Activated CD4-positive, alpha-beta memory T cell treated with anti-CD3 and anti-CD28 coated beads, Interleukin-2, amount 10 ng/mL, durations not matched to agents 7 days and 5 days (primary cell): ENCODE measurements at places on chromosomes 6 and 20. TPM values are rescaled to one million over a fixed set of nuclear protein-coding genes. Genes with fewer than 3 reads are reported as not detected.
A peak's percentile ranks its signal among the peaks of the same experiment; 100 is the strongest.

The ZGPAT gene
- 42.8 TPM for total RNA-seq

The FAM184A gene
- total RNA-seq, result 5.9 TPM

The SNAP91 gene
- not detected for total RNA-seq

The DAAM2 gene
- not detected for total RNA-seq

The RBM24 gene
- not detected for total RNA-seq

DNA sequence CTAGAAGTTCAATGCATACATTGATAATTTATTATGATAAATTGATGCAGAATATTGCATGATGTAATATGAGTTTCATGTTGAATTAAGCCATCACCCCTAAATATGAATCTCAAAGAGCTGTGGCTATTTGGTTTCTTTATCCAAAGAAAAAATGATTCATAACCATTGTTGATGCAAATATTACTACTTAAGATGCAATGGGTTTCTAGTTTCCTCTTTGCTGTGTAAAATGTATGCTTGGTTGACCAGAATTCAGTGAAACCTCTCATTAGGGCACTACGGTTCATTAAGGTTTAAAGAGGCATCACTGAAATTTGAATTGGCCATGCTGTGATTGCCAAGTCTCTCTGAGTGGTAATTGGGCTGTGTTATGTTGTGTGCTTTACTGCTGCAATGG, 492.5 kb upstream of the FLRT3 start:
- DNase-seq, result no peak

DNA sequence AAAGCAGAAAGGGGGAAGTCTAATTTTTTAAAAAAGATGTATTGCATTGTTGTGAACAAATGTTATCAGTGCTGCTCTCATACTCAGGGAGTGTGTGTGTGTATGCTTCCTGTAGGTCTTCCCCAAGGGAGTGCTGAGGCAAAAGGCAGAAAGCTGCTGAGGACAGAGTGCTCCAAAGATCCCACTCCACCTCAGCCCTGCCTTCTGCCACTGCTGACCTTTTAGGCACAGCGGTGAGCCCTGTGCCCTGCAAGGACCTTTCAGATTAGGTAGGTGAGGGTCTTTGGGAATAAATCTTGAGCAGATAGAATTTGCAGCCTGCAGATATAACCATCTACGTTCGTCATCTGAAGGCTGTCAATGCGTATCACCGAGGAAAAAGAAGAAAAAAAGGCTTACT, 756.4 kb upstream of the MMS22L start:
- no peak for DNase-seq

GRCh38 chr6:6622501-6622900, 34.0 kb downstream of the LY86 start:
- DNase-seq, result no peak

- DNase-seq, result no peak
Observed at GRCh38 chr6:24492475-24492874, 2.3 kb upstream of the ALDH5A1 start.

- DNase-seq, result no peak
Observed at GRCh38 chr6:84362193-84362821, 134.9 kb upstream of the CEP162 start.

DNA sequence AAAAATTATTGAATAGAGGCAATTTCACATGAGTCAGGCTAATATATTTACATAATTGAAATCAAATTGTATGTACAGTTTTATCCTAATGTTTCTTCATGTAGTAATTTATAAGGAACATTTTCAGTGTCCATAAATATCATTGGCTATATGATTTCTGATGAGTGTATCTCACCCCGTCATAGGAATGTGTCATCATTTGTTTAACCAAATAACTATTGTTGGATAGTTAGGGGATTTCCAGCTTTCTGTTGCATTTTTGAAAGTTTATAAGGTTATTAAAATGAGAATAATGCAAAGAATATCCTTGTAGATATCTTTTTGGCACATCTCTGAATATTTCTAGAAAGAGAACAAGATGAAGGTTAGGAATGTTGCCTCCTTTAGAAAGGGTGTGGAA, 39.0 kb downstream of the SYTL3 start:
- no peak for DNase-seq

DNA sequence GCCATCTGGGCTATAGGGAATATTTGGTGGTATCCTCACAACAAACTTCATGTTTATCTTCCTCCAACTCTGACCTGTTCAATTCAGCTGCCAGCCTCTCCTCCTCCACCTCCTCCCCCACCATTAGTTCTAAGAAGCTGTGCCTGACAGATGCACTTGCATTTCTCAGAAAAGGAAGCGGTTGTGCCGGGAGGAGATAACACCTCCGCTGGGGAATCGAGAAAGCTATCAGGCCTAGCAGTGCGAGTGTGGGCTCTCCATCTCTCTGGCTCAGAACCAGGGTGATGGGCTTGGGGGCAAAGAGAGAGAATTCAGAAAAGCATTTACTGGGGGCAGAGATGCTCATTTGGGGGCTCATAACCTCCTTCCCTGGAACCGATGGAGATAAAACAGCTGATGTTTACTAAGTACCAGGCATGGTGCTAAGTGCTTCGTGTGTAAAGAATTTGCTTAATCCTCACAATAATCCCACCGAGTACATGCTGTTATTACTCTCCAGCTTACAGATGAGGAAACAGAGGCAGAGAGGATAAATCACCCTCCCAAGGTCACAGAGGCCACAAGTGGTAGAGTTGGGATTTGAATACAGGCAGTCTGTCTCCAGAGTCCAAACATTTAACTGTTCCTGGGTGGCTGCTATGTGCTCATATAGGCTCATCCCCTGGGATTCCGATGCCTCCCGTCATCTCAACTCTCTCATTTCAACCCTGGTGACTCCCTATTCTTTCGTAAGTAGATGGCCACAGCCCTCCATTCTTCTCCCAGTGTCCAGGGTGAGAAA, 38.3 kb downstream of the COX4I2 start:
- peak; percentile 86 for DNase-seq

- DNase-seq, result no peak
Observed at GRCh38 chr6:44561832-44562665, 174.5 kb downstream of the CDC5L start.

DNA sequence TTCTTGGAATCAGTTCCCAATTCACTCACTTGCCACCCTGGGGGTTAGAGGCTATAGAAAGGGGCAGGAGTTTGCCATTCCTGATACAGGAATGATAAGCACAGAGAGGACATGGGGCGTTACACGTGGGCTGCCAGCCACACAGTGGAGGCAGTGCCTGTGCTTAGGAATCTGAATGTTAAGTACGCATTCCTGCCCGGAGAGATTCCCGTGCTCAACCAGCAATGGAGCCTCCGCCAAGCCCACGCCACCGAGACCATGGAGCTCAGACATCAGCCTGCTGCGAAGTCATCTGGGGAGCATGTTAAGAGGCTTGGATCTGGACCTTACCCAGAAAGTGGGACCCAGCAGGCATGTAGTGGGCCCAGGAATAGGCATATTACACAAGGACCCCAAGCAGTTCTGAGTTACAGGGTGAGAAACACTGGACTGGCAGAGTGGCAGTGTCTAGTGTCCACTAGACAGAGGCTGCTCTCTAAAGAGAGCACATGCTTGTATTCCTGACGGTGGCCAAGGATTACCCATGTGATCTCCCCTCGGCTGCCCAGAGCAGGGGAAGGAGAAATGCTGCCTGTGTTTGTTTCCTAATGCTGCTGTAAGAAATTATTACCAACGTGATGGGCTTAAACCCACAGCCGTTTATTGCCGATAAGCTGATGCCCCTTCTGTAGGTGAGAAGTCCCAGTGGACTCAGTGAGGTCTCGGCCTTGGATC, 138.2 kb downstream of the BMP7 start:
- no peak for DNase-seq

DNA sequence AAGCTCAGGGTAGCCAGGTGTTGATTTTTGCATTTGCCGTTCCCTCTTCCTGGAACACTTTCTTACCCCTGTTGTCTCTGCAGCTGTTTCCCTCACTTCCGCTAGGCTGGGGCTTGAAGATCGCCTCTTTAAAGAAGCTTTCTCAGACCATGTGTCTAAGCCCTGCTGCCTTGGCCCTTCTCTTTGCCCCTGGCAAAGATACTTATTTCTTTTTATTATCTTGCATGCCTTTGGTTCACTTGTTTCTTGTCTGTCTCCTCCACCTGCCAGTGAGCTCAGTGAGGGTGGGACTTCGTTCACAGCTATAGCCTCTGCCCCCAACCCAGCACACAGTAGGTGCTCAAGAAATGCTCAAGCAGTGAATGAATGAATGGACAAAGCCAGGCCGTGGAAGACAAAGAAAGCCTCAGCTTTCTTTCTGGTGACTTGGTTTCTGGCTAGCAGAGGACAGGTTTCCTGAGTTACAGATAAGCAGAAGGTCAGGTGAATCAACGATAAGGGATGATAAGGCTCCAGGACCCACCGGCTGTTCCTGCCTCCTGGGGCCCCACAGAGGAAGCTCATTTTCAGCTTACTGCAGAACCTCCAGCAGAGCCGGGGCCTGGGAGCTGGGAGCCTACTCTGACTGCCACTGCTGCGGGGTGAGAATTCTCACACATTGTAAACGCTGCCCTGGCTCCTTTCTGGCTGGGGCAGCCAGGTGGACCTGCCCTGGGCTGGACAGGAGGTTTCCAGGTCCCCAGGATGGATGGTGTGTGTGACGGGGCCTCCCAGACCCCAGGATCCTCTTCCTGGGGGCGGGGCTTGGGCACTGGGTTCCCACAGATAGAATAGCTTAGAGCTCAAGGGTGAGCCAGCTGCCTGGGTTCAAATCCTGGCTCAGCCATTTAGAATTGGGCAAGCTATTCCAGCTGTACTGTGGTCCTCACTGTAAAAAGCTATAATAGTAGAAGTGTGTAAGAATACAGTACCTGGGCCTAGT, 29.8 kb downstream of the SNAI1 start:
- no peak for DNase-seq
